ENCODE measurements at places on chromosomes 1 and 21.
A peak's percentile ranks its signal among the peaks of the same experiment; 100 is the strongest.

- no peak for DNase-seq
These were observed 12.9 kb downstream of the ZNF648 start for GRCh38 chr1:182048562-182048961.

DNA sequence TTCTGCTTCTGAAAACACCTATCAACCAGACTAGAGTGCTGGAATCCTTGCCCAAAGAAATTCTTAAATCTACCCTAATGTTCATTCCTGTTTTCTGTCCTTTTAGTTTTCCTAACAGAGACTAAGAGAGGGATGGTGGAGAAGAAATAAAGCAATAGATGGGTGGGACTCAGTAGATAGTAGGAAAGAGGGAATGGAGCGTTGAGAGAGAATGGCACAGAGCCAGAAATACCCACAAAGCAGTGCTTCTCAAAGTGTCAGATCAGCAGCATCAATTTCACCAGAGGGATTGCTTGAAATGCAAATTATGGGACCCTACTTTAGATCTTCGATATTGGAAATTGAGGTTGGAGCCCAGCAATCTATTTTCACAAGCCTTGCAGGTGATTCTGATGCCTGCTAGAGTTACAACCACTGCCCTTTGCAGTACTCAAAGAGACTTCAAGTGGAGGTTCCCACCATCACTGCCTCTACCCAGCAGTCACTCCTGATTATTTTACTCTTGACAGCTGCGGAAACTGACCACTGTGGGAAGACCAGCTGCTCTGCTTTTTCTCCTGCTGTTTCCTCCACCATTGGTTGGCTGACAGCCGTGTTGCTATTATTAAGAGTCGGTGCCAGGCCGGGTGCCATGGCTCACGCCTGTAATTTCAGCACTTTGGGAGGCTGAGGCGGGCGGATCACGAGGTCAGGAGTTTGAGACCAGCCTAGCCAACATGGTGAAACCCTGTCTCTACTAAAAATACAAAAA lies 11.4 kb upstream of the PRPF3 start:
- DNase-seq, result no peak

GRCh38 chr1:111141245-111142220 lies 1.5 kb downstream of the CEPT1 start:
- no peak for DNase-seq

- DNase-seq, result peak; percentile 61
These were observed 804.1 kb downstream of the USP25 start for GRCh38 chr21:16533692-16534407.

DNA sequence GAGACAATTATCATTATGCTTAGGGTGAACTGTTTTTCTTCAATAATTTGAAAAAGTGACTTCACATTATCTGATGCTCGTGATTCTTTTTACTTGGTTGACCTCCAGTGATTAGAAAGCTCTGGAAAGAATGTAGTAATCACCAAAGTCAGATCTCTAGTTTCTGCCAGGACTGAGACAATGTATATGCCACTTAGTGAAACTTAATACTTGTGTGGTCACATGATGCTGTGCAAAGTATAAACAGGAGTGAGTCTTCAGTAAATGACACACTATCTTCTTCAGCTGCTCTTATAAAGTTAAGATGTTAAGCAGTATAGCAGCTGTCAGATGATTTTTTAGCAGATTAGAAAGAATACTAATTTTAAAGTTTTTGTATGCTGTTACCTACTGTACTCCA lies 17.2 kb downstream of the VCAM1 start:
- peak; percentile 68 for DNase-seq

DNA sequence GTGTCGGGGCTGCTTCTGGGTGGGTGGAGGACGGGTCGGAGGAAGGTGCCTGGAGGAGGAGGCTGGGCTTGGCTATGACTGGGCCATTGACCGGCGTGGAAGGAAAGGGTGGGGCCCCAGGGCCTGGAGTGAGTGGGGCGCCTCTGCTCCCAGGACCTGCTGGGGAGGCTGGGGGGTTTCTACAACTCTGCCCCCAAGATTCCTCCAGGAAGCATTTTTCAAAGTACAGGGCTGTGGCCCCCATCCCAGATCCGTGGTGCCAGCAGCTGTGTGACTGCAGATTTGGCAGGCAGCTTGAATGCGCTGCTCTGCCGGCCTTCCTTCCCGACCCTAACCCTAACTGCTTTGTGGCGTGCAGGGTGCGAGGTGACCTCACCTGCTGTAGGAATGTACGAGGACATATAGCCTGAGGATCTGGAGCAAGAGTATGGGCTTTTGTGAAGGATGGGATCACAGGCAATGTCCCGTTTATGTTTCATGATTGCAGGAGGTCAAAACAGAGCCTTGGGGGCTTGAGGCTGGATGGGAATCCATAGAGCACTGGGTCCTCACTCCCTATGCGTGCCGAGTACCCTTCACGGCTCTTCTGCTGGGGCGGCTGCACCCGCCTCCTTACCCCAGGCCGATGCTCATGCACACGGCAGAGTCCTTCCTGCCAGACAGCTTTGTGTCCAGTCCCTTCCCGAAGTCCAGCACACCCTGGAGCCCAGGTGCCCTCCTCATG lies 24.7 kb downstream of the TRPM2 start:
- no peak for DNase-seq

DNA sequence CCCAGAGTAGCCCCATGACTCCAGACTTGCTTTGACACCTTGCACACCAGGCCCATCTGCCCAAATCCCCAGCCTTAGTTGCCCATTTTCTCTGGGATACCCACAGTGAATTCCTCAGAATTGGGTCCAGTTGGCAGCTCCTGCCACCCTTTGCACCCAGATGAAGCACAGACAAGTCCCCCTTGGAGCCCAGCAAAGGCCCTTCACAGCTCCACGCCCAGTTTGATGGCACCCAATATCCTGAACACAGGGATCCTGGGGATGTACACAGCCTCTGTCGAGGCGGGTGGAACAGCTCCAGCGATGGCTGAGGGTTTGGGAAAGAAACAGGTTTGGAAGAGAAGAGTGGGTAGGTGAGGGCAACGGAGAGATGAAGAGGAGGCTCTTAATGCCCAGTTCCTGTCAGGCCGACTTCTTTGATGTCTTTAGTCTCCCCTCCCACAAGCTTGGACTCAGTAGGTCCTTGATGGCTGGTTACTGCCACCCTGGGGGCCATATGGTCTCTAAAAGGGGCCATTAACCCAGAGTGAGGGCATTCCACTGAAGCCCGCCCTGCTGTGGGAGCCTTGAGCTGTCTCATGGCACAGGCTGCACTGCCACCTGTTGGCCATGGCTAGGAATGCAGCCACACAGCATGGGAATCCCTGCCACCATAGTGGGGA lies 21.7 kb downstream of the TMEM53 start:
- DNase-seq, result peak; percentile 67

DNA sequence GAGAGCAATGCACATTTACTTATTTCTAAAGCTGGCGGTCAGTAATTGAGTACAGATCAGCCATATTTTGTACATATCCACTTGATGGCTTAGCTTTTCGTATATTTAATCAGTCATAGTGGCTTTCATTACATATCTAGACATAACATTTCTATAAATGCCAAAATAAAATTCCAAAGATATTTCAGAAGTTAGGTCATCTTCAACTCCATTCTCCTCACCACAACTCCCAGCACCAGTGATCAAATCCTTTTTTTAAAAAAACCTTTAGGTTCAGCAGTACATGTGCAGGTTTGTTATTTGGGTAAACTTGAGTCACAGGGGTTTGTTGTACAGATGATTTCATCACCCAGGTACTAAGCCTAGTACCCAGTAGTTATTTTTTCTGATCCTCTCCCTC lies 53.9 kb upstream of the GNG4 start:
- DNase-seq, result peak; percentile 61

GRCh38 chr1:161225178-161225533 lies 704 bp upstream of the TOMM40L start:
- no peak for DNase-seq

- no peak for DNase-seq
These were observed 154.2 kb upstream of the NRIP1 start for GRCh38 chr21:15219039-15219438.

DNA sequence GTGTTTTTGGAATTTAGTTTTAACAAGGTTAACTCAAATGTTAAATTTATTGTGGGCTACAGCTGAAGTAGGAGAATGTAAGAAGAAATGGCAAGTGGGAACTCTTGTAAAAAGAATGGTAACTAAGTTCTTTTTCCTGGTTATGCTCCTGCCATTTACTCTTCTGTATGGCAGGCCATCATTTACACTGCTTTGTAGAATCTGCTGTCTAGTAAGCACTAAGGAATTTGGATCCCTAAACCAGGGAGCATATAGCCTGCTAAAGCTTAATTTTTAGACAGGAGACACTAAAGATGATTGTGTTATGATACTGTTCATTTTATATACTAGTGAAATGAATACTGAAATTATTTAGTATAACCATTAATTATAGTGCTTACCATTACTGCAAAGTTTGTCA lies 85.3 kb downstream of the CAMTA1 start:
- DNase-seq, result peak; percentile 62

GRCh38 chr1:169121146-169121923 lies 14.8 kb downstream of the ATP1B1 start:
- peak; percentile 61 for DNase-seq

DNA sequence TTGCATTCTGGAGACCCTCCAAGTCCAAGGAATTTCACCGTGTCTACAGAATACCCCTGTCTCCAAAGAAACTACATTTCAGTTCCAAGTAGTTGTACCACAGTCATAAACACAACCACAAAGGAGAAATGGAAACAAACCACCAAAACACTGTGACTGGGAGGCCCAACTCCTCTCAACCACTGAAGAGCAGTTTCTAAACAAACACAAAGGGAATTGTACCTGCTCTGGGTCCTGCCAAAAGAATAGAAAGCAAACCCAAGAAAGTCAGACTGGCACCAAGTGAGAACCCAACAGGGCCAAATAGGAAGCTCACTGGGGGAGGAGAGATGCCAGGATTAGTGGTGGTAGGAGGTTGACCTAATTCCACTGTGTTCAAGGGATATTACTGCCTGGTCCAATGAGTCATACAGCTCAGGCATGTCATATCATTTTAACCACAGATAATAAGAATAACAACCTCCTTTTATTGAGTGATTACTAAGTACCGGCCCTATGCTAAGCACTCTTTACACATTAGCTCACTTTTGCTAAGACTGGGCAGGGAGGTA lies 123.9 kb upstream of the PPP2R5A start:
- DNase-seq, result peak; percentile 96

GRCh38 chr1:110501488-110502132 lies 17.4 kb downstream of the KCNA10 start:
- no peak for DNase-seq

GRCh38 chr1:99004254-99004860 lies 304 bp downstream of the PLPPR5 start:
- DNase-seq, result no peak

DNA sequence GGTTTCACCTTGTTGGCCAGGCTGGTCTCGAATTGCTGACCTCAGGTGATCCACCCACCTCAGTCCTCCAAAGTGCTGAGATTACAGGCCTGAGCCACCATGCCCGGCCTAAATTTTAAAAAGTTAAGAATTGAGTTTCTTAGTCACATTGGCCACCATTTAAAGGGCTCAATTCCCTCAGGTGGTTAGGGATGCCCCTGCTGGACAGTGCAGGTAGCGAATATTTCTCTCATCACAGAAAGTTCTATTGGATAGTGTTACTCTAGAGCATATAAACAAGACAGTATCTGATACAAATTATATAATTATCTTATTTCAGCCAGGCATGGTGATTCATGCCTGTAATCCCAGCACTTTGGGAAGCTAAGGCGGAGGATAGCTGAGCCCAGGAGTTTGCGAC lies 320.2 kb downstream of the ZP4 start:
- DNase-seq, result no peak
